Stimulated activated CD4-positive, alpha-beta T cell treated with anti-CD3 and anti-CD28 coated beads, Interleukin-4, amount 100 ng/mL, for 48 hours (primary cell): ENCODE measurements at places on chromosomes 6 and 20.

DNA sequence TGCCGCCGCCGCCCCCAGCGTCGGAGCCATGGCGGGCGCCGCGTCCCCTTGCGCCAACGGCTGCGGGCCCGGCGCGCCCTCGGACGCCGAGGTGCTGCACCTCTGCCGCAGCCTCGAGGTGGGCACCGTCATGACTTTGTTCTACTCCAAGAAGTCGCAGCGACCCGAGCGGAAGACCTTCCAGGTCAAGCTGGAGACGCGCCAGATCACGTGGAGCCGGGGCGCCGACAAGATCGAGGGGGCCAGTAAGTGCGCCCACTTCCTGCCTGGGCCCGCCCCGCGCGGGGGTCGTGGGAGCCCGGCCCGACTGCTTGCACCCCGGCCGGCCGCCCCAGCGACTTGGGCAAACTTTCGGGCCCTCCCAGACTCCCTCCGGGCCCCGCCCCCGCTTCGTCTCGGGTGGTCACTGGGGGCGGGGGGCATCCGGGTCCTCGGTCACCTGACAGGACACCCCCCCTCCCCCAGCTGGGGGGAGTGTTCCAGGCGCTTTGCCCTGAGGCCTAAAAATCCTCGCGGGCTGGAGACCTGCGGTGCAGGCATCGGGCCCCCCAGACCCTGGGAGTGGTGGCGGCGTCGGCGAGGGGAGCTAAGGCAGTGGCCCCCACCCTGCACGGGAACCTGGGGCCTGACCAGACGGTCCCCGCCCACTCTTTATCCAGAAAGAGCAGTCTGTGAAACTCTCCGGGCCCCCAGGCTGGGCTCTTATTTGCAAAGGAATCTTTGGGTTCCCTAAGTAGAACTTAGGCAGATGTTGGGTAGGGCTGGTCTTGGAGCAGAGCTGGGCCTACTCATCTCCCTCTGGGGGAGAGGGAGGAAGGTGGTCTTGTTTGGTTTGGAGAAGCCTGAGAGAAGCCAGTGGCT, 501 bp downstream of the PLCG1 start:
- DNase-seq = peak; percentile 59

- no peak for DNase-seq
These were observed 232.3 kb upstream of the FKBP1C start for GRCh38 chr6:62978920-62979319.

GRCh38 chr6:16762268-16762549, 949 bp upstream of the ATXN1 start:
- no peak for DNase-seq

- DNase-seq = no peak
These were observed 40.0 kb downstream of the SLC22A1 start for GRCh38 chr6:160161647-160161986.

GRCh38 chr6:133247581-133247980, 6.4 kb downstream of the EYA4 start:
- no peak for DNase-seq

GRCh38 chr6:44133003-44133931, 5.9 kb downstream of the TMEM63B start:
- no peak for DNase-seq

DNA sequence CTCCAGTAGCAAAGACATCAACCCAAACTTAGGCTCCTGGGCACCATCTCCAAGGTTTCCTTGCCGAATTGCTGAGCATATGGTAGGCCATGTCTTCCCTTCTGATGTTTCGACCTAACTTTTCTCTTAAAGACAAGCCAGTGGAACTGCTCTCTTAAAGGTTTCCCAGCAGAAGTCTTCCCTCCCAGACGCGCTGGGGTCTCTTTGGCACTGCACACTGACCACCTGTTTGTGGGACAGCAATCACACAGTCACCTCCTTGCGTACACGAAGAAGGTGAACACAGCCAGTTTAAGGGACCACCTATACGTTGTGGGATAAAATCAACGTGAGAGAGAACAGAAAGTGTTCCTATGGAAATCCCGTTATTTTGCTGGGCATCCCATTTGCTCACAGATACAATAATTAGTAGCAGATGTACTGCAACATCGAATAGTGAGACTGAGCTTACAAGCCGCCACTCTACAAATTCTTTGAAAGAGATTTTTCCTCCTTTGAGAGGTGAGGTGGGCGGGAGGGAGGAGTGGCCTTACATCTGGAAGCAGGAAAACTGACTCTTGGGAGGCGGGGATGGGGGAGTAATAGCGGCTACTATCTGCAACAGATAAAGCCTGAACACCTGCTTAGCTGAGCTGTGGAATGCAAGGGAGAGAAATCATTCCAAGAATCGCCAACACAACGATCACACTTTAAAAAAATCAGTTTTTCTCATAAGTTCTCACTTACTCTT, 9.9 kb downstream of the GRIK2 start:
- DNase-seq = no peak

GRCh38 chr6:156910938-156911337, 133.8 kb downstream of the ARID1B start:
- no peak for DNase-seq
